ENCODE measurements at places on chromosomes 5 and 9. TPM values are rescaled to one million over a fixed set of nuclear protein-coding genes. Genes with fewer than 3 reads are reported as not detected.

C5orf58 gene
- total RNA-seq, result not detected

FOXD4L4 gene
- not detected for total RNA-seq

BHMT2 gene
- total RNA-seq, result not detected

- DNase-seq, result no peak
These were observed 51.0 kb upstream of the IL17B start for GRCh38 chr5:149429839-149430721.

DNA sequence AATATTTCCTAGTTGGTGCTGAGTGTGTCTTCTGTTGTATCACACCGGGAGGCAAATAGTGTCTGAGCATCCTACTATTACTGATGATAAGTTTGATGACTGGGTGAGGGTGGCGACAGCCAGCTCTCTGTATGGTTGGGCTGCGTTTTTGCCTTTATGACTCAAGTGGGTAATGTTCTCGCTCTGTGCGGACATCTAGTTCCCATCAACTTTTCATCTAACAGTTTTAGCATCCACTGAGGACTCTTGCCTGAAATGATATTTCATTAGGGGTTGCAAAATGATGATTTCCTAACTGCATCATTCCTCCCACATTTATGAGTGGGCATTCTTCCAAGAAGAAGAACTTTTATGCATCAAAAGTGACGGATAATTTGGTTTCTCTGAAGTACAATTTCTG is 26.5 kb downstream of the HMCN2 start:
- DNase-seq, result no peak

- no peak for DNase-seq
These were observed 123.4 kb downstream of the OLFM1 start for GRCh38 chr9:135210676-135211523.

GRCh38 chr9:19416143-19416542 is 7.3 kb downstream of the ACER2 start:
- peak; percentile 68 for DNase-seq

DNA sequence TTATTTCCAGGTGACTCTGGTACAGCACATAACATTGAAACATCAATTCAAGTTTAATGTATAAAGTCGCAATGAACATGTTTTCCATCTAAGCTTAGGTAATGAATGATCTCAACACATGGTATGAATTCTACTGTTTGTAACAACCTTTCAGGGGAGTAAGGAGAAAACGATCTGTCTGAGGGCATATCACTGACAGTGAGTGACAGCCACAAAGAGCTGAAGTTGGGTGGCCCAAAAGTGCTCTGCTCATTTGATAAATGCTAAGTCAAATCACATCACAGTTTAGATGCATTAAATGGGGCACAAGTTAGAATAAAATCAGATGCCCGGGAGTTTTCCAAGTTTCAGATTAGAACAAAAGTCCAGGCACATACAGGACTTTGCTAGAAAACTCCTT is 1.2 kb downstream of the FANCC start:
- DNase-seq, result no peak

DNA sequence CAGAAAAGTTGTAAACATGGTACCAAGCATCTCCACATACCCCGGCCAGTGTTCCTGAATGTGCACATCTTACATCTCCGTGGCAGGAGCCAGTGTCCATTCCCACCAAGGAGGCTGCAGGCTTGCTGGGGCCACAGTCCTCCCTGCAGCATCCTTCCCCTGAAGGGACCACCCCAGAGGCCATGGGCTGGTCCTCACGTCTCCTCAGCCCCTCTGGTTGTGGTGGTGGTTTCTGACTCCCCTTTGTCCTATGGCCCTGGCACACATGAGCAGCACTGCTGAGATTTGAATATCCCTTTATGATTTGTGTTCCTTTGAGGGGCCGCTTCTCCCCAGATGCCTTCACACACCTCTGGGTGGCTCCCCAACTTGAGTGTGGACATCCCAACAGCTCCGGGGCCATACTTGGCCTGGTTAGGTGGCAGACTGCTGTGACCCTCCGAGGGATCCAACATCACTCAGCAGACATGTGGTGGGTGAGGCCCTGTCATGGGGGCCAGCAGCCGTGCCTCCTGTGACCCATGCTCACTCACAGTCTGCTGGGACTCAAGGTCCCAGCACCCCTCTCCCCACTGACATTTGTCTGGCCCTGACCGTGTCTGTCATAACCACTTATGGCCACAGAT is 14.3 kb downstream of the PHF2 start:
- no peak for DNase-seq

DNA sequence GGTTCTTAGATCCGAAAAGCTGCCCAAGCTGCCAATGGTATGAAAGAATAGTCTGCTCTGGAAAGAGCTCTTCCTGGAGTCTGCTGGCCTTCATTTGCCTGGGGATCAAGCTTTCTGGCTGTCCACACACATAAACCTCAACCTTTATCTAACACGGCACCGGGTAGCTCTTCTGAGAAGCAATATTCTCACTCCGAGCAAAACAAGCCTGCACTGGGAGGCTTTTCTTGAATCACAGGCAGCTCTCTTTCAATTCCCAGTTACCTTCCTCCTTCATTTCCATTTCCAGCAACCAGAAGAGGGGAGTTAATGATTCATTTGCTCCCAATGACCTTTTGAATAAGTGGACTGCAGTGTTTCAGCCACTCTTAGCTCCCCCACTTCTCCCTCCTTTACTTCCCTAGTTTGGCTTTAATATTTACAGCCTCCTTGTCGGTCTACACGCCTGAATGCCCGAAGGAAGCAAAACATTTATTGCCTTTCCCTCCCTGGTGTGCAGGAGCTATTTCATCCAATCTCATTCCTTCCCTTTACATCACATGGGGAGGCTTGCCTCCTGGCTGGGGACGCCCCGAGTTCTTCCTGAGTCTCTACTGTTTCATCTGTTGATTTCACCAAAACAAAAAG is 187.1 kb downstream of the ARHGEF28 start:
- peak; percentile 16 for DNase-seq

DNA sequence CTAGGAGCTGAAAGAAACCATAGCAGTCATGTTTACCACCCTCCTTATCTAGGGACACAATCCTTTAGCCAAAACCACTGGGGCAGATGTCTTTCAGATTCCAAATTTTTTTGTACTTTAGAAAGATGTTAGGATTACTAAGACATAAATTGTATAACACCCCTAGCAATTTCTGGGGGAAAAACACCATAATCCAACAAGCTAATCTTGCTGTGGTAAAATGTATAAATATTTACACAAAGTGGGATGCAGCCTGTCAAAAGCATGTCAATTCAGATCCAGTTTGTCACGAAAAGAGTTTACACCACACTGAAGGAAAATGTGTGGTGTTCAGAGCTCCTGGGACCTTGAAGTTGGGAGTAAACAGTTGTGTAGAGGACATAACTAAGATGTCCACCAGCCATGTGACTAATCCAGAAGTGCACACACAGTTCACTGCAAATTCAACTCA is 274.3 kb downstream of the ADAMTSL1 start:
- DNase-seq, result peak; percentile 24

GRCh38 chr9:10678010-10678409 is 65.2 kb upstream of the PTPRD start:
- DNase-seq, result no peak

GRCh38 chr5:119361594-119362125 is 5.8 kb downstream of the TNFAIP8 start:
- DNase-seq, result no peak

DNA sequence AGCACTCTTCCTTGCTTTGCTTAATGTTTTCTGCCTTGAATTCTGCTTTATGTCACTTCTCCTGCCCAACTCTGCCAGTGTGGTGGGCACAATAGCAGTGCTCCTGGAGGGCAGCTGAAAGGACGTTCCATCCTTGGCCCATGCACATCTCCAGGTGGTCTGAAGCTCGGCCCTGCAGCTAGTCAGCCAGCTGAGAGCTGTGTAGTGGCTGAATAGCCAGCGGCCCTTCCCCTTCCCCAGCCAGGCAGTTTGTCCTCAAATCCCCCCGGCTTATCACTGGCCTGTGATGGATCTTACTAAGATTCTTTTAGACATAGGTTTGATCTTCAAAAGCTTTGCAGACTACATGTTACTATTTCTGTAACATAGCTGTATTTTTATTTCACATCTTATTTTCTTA is 42.7 kb upstream of the ANGPTL2 start:
- DNase-seq, result no peak

- DNase-seq, result no peak
These were observed 445.5 kb upstream of the CDH10 start for GRCh38 chr5:25090275-25090674.

GRCh38 chr9:122383992-122384461 is 13.2 kb downstream of the PTGS1 start:
- peak; percentile 37 for DNase-seq

Data from astrocyte (in vitro differentiated cells and primary cell).